Central memory CD4-positive, alpha-beta T cell (primary cell): ENCODE measurements at places on chromosomes 5 and 9.
A peak's percentile ranks its signal among the peaks of the same experiment; 100 is the strongest.

DNA sequence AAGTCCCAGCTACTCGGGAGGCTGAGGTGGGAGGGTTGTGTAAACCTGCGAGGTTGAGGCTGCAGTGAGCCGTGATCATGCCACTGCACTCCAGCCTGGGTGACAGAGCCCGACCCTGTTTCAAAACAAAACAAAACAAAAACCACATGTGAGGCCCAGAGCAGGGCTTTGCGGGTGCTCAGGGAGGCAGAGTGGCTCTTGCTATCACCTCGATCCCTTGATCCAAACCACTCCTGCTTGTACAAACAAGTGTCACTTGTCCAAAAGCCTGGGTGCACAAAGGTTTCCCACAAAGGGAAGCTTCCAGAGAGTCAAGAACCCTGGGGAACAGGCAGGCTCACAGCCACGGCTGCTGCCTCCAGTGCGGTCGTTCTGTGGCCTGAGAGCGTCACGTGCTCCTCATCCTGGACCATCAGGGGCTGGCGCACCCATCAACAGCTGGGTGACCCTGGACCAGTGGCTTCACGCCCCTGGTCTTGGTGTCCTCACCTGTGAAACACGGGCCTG is 162.7 kb downstream of the C9orf50 start:
- DNase-seq = peak; percentile 76

GRCh38 chr9:129352146-129352865 is 174.2 kb upstream of the IER5L start:
- DNase-seq = no peak

DNA sequence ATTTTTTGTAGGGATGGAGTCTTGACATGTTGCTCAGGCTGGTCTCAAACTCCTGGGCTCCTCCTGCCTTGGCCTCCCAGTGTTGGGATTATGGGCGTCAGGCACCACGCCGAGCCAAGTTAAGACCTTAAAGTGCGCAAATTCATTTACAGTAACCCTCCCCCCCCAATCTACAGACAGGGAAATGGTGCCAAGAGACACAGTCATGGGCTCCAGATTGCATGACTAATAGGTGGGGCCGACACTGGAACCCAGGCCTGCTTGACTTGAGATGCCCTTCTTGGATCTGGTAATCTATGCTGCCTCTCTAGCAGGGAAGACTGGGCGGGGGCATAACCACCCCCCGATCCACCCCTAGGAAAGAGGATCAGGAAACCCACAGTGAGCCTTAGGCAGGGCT is 19.5 kb downstream of the TTF1 start:
- no peak for DNase-seq

- no peak for DNase-seq
These were observed 126.1 kb downstream of the ESM1 start for GRCh38 chr5:54859316-54859715.

GRCh38 chr9:137149942-137150616 is 11.1 kb downstream of the GRIN1 start:
- DNase-seq = no peak
